Muscle of arm (tissue), 14 donors: ENCODE measurements at places on chromosomes 7 and 10. TPM values are rescaled to one million over a fixed set of nuclear protein-coding genes. Genes with fewer than 3 reads are reported as not detected.
A peak's percentile ranks its signal among the peaks of the same experiment; 100 is the strongest.

- DNase-seq: no peak
Observed at GRCh38 chr10:52911163-52911562, 138.6 kb upstream of the MBL2 start.

GRCh38 chr7:16046041-16046440, 359.6 kb upstream of the MEOX2 start:
- DNase-seq: no peak

GRCh38 chr7:774161-775109, 47.4 kb upstream of the PRKAR1B start:
- peak; percentile 51 for DNase-seq

DNA sequence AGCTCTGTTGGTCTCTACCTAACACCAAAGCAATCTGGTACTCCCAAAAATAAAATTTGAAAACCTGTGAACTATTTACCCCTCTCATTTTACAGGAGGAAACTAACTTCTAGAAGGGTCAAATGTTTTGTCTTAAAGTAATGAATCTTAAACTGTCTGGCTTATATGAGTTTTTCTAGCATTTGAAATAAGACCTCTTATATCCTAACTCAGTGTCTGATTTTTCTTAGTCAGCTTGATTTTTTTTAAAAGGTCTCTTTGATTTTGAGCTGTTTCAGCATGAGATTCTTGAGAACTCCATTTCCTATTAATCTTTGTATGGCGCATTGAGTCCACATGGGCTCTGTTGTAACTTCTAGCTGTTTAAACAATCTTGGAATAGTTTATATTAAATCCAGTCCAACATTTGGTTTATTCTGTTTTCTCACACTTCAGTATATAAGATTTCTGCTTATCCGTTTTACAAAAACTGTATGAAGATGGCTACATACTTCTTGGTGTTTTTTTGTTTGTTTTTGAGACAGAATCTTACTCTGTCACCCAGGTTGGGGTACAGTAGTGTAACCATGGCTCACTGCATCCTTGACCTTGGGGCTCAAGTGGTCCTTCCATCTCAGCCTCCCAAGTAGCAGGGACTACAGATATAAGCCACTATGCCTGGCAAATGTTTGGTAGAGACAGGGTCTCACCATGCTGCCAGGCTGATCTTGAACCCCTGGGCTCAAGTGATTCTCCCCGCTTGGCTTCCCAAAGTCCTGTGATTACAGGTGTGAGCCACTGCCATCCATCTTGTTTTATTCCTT, 91.1 kb downstream of the PPP1R9A start:
- DNase-seq: no peak

DNA sequence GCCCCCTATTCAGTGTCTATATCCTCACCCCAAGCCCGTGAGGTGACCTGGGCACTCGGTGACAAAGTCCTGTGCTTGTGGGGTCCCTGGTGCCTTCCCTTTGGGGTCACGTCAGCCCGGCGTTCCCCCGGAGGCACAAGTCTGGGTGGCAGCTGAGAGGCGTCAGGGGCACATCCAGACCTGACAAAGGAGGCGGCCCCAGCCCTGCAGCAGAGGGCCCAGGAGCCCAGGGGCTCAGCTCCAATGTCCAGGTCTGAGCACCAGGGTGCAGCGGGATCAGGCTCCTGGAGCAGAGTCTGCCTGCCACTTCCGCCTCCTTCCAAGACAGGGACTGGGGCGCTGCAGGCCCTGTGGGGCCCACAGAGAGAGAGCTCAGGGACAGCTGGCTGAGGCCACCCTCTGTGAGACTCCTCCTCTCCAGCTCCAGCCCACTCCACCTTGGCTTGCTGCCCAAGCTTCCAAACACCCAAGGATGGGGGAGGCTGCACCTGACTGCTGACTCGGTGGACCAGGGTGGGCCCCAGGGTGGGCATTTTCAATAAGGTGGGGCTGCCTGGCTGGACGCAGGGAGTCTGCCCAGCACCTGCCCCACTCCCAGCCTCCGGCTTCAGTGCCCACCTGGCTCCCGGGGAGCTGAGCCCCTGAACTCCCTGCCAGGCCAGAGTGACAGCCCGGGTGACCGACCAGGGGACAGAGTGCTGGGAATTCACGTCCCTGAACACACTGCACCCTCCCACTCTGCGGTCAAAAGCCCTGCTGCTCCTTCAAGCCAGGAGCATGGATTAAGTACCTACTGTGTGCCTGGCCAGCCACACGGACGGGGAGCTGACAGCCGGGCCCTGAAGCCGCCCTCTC, 1.0 kb upstream of the KNDC1 start:
- DNase-seq: no peak

DNA sequence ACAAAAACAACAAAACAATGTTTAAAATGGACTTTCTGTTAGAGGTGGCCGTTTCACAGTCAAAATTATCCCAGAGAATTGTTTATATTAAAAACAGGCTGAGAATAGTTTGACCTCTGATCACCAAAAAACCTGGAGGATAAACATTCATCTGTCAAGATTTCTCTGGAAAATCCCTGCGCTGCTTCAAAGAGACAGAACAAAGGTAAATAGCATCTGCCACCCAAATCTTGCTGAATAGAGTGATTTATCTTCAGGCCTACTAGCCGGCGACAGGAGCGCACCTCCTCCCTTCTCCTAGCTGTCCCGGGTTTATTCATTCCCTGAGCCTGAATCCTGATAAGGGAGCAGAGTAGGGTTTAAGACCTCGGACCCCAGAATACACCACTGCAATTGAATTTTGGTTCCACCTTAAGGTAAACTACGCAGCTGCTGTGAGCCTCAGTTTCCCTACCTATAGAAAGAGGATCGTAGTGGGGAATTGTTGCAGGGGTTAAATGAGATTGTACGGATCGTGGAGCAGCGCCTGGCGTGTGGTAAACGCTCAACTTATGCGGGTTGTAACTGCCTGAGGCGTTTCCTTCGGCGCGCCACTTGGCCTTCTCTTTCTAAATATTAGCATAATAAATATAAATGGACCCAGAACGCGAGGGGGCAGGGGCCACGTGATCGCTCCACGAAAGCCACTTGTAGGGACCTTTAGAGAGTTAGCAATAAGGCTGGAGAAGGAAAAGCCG, 498 bp upstream of the ST7 start:
- peak; percentile 53 for DNase-seq

- no peak for DNase-seq
Observed at GRCh38 chr7:158075633-158076001, 512.0 kb downstream of the PTPRN2 start.

GRCh38 chr7:124388751-124389150, 355.9 kb upstream of the TMEM229A start:
- DNase-seq: no peak

- no peak for DNase-seq
Observed at GRCh38 chr7:130566168-130566897, 74.4 kb downstream of the MEST start.

Gene FLNC
- polyA plus RNA-seq: 707 TPM

Gene GPR37
- not detected for polyA plus RNA-seq
